ENCODE measurements at places on chromosomes 1 and 21.

GRCh38 chr1:113046569-113046968 is 26.4 kb upstream of the LRIG2 start:
- no peak overlapping the region for H3K4me3 ChIP-seq
- no peaks in the 10 kb centered on the region for H3K36me3 ChIP-seq

GRCh38 chr1:24198766-24199165 is 11.7 kb upstream of the IFNLR1 start:
- H3K4me1 ChIP-seq = 0 out of 2 replicates have a peak, but pooled peaks cover 2% of the 10 kb centered on the region
- H3K36me3 ChIP-seq = no peaks in the 10 kb centered on the region
- no peaks in the 10 kb centered on the region for H3K27me3 ChIP-seq
- H3K4me3 ChIP-seq = no peak overlapping the region

GRCh38 chr1:116886291-116886878 is 23.3 kb upstream of the PTGFRN start:
- peaks cover 9% of the 10 kb centered on the region for H3K4me1 ChIP-seq
- H3K27me3 ChIP-seq = no peaks in the 10 kb centered on the region
- no peak overlapping the region for H3K27ac ChIP-seq
- DNase-seq = no peak
- no peak overlapping the region for H3K4me3 ChIP-seq
- no peaks in the 10 kb centered on the region for H3K36me3 ChIP-seq

GRCh38 chr1:3630914-3631313 is 6.1 kb downstream of the TPRG1L start:
- no peaks in the 10 kb centered on the region for H3K27me3 ChIP-seq
- H3K4me3 ChIP-seq = no peak overlapping the region
- 0 out of 2 replicates have a peak, but pooled peaks cover 2% of the 10 kb centered on the region for H3K4me1 ChIP-seq
- H3K27ac ChIP-seq = no peak overlapping the region
- peaks cover 26% of the 10 kb centered on the region for H3K36me3 ChIP-seq

- DNase-seq = no peak
- H3K27me3 ChIP-seq = no peaks in the 10 kb centered on the region
- H3K4me3 ChIP-seq = no peak within 1 kb of the TSS
- peaks cover 5% of the 10 kb centered on the region for H3K4me1 ChIP-seq
- H3K36me3 ChIP-seq = no peaks in the 10 kb centered on the region
Observed at GRCh38 chr1:84143796-84144565, at the start of gene PRKACB. Gene PRKACB (plus strand): TSS chr1:84144271. CDS start chr1:84144362, 91 bp downstream.

DNA sequence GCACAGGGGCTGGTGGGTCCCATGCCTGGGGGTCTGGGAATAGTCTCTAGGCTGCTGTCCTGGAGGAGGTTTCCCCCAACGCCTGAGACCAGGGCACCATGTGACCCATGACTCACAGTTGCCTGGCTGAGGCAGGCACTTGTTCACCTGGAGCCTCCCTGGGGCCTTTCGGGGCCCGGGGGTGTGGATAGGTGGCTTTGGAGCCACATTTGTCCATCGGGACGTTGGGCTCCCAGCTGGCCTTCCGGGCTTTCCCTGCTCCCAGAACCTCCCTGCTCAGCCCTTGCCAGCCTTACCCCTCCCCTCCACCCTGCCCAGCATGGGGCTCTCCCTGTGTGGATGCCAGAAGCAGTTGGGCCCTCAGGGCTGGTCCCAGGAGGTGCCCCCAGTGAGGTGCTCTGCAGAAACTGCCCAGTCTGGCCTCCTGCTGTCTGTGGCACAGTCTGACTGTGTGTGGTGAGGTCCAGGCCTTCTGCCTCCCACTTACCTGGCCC is 14.2 kb downstream of the COL6A1 start:
- H3K36me3 ChIP-seq = peaks cover 18% of the 10 kb centered on the region
- H3K27ac ChIP-seq = peak overlapping the region; percentile 23
- H3K4me1 ChIP-seq = no peaks in the 10 kb centered on the region
- H3K27me3 ChIP-seq = no peaks in the 10 kb centered on the region
- H3K4me3 ChIP-seq = no peak overlapping the region

GRCh38 chr1:205701420-205701819 is 21.1 kb upstream of the SLC45A3 start:
- H3K36me3 ChIP-seq = no peaks in the 10 kb centered on the region
- no peak overlapping the region for H3K4me3 ChIP-seq
- no peak overlapping the region for H3K27ac ChIP-seq
- H3K27me3 ChIP-seq = no peaks in the 10 kb centered on the region
- no peak for DNase-seq
- peaks cover 17% of the 10 kb centered on the region for H3K4me1 ChIP-seq

- H3K27ac ChIP-seq = no peak overlapping the region
- H3K4me3 ChIP-seq = no peak overlapping the region
- H3K36me3 ChIP-seq = no peaks in the 10 kb centered on the region
- H3K27me3 ChIP-seq = no peaks in the 10 kb centered on the region
- H3K4me1 ChIP-seq = peaks cover under 1% of the 10 kb centered on the region
Observed at GRCh38 chr1:200704986-200705500, 33.6 kb upstream of the CAMSAP2 start.

- no peaks in the 10 kb centered on the region for H3K27me3 ChIP-seq
- H3K36me3 ChIP-seq = peaks cover 16% of the 10 kb centered on the region
- no peak overlapping the region for H3K27ac ChIP-seq
Observed at GRCh38 chr1:243510928-243511327, 255.1 kb downstream of the SDCCAG8 start.

DNA sequence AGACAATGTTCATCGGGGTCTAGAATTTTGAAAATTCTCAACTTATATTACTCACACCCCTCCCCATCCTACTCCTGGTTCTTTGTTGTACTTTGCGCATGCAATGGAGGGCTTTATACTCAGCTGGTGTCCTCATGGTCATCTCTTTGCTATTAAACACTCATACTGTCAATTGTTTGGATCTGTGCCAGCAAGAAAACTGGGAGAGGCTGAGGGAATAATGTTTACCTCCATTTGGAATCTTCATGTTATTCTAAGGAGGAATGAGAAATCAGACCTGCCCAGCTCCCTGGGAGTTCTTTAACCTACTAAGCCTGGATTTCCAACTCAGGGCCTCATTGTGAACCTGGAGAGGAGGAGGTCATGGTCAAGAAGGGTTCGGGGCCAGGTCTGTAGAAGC is 143.9 kb upstream of the DNAH14 start:
- H3K4me1 ChIP-seq = peaks cover 34% of the 10 kb centered on the region
- no peaks in the 10 kb centered on the region for H3K36me3 ChIP-seq
- H3K27ac ChIP-seq = no peak overlapping the region
- H3K27me3 ChIP-seq = peaks cover 46% of the 10 kb centered on the region

DNA sequence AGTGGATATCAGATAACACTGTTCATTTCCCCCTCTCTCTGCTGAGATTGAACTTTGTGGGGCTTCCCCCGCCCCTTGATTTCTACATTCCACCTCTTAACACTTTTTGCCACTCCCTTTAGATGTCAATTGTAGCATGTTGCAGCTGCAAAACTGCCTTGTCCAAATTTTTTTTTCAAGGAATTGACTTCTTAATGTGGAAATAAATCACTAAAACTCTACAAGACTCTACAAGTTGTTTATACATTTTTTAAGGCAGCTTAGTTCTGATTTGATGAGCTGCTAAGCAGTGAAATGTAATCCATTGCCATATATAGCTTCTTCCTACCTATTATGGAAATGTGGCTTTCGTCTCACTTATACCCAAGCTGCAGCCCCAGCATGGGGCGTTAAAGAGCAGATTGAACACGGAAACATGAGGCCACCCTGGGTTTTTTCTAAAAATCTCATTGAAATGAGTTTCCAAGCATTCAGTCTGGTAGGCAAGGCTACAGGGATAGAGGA is 132.2 kb downstream of the SYT2 start:
- peak overlapping the region; percentile 0 for H3K4me3 ChIP-seq
- H3K36me3 ChIP-seq = no peaks in the 10 kb centered on the region
- no peak for DNase-seq
